ENCODE measurements at places on chromosomes 1 and 21.

DNA sequence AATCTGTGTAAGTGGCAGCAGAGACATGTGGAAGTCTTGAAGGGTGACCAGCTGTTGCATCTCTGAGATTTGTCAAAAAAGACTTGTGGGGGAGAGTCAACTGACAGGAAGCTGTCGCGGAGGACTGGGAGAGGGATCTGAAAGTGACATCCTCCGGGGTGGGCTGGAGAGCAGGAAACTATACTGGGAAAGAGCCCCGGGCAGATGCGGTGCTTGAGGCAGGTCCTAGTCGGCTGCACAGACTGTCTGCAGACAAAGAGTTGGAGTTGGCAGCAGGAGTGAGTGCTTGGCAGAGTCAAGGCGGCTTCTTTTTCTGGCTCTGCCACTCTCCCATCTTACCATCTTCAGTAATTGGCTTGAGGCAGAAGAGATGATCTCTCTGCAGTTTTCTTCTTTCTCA, 294.0 kb upstream of the C1orf87 start:
- no peak for DNase-seq

- no peak for DNase-seq
These were observed 113.6 kb downstream of the LRRC40 start for GRCh38 chr1:70091811-70092210.

GRCh38 chr1:223008808-223009207, 134.2 kb downstream of the TLR5 start:
- no peak for DNase-seq

- no peak for DNase-seq
These were observed 15.7 kb downstream of the GPR157 start for GRCh38 chr1:9112961-9113880.

DNA sequence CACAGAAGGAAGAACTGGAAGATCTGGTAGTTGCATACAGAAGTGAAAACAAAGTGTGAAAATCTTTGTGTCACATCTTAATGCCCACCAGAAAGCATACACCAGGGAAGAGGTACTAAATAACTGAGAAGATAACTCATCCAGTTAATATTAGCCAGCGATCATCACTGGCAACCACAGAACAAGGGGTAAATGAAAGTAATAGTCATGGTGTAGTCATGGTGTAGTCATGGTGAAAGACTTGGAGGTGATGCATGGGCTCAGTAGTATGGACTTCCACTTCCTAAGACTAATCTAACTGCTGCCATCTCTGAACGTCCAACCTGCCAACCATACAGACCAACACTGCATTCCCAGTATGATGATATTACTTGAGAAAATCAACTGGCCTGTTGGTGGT, 481.2 kb upstream of the NR5A2 start:
- no peak for DNase-seq

GRCh38 chr1:226985839-226986463, 45.9 kb downstream of the COQ8A start:
- no peak for DNase-seq

DNA sequence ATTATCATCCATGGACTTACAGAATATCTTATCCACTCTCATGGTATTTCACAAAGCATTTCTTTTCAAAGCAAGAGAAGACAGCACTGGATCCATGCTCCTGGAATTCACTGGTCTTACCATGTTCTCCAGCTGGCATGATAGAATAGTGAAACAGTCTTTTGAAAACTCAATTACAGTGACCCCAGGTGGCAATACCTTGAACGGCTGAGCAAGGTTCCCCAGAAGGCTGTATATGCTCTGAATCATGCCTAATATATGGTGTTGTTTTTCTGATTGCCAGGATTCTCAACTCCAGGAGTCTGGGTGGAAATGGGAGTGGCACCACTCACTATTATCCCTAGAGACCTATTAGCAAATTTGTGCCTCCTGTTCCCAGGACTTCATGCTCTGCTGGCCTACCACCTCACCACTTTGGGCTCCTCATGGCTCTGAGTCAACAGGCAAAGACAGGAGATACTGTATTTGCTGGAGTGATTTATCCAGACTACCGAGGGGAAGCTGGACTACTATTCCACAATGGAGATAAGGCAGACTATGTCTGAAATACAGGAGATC, 87.6 kb downstream of the CATSPERE start:
- no peak for DNase-seq

- DNase-seq, result no peak
These were observed 66.2 kb downstream of the RGL1 start for GRCh38 chr1:183871142-183871541.

DNA sequence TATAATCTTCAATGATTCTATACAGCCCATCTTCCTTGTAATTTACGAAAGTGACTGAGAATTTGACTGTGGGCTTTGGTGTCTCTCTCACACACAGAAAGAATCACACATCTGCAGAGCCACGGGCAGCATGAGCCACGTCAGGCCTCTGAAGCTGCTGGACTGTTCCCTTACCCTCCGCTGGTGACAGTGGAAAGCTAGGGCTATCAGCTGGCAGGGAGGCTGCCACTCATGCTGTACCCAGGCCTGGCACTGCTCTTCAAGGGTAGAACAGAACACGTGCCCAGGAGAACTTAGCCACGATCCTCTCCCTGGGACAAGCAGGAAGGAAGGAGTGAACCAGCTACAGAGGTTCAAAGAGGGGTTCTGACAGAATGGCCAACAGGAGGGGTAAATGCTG, 90.7 kb downstream of the JAK1 start:
- DNase-seq, result no peak

DNA sequence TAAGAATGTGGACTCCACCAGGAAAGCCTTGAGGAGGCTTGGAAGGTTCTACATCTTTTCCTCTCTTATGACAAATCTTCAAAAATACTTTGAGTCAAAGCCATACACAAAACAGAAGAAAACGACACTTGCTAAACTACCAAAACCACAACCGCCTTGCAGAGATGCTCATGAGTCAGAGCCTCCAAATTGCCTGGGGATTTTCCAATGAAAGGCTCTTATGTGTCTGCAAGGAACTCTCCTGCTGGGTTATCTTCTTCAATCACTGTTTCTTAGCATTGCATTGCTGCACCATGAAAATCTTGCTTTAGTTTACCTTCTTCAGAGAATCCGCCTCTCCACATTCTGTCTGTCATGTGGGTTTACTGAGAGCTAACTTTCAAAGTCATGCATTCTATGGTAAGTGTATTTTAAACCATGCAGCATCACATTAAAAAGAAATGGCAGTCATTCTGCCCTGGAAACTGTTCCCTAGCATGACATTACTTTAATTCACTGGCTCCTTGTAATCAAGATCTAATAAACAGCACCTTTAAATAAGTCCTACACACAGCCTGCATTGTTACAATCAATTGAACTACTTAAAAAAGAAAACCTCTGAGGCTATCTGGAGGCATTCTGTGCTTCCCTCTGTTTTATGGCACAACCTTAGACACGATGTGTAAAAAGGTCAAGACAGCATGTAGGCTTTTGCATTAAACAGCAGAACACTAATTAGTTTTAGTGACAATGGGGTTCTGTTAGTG, 210.0 kb upstream of the FOXD3 start:
- no peak for DNase-seq

DNA sequence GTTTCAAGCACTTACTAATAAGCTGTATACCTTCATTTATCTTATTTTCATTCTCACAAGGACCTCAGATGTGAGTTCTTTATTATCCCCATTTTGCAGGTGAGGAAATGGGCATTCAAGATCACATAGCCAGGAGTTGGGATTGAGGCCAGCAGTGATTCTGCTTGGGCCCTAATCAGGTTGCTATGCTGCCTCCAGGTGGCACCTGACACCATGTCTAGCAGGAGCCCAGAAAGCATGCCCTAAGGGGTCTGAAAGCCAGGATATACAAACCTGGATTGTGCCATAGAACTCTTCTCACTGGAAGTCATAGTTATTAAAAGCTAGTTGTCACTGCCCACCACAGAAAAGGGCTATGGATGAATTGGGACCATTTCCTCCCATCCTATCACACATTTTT, 61.1 kb downstream of the FYB2 start:
- DNase-seq, result no peak

DNA sequence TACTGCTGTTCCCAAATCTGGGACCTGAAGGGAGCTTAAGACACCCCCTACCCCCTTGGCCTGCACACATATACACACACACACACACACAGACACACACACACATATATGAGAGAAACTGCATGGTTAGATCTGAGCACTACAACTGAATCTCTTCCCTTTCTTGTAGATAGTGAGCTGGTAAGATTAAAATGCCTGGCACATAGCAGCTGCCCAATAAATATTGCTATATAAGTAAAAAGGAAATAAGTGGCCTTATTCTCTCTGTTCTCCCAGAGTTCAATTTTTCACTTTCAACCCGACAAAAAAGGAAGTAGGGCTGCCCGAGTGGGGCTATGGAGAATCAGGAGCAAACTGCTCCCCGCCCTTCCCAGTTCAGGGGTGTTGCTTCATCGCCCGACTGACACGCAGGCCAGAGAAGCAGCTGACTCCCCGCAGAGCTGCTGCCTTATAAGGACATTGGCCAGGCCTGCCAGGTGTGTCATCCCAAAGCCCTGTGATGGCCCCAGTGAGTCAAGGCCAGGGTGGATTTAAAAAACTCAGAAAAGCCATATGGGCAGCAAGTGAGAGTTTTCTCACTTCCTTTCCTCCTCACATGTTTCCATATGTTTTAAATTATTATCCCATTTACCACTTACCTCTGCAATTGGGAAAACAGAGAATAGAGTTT, 106.5 kb upstream of the SLC44A3 start:
- DNase-seq, result no peak

DNA sequence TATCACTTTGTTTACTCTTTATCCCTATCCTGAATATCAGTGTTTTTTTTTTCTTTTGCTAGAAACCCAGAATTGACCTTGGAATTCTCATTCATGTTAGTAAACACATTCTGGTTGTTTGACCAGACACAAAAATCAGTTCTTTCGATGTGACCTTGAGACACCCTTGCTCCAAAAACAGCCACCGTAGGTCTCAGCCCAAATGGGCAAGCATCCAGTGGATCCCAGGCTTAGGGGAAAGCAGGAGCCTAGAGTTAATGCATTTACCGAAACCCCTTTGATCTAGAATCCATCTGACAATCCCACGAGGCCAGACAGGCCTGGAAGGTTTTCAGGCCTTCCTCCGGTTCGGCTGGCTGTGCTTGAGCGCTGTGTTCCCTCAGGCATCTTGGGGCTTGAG, 47.6 kb downstream of the IRF2BP2 start:
- DNase-seq, result no peak

- DNase-seq, result no peak
These were observed 7.9 kb upstream of the PHGDH start for GRCh38 chr1:119703666-119704450.

DNA sequence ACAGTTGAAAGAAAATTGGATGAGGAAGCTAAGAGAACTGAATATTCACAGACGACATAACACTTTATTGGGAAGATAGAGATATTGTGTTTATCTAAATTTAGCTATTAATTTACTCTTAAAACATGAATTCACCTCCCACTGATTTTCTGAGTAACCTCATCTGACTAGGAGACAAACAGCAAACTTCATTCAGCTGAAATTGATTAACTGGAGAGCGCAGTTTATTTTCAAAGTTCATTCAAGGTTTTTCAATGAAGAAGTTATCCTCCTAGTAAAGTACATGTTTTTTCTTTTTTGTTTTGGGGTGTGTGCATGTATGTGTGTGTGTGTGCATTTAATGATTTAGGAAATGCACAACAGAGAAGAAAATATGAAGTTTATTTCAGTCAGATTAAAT, 215.0 kb downstream of the KCNT2 start:
- no peak for DNase-seq

Data from activated naive CD4-positive, alpha-beta T cell (primary cell).